ENCODE measurements at places on chromosomes 2 and 18. TPM values are rescaled to one million over a fixed set of nuclear protein-coding genes. Genes with fewer than 3 reads are reported as not detected.
A peak's percentile ranks its signal among the peaks of the same experiment; 100 is the strongest.

SLC16A14 gene
- total RNA-seq: 3.0 TPM

DNA sequence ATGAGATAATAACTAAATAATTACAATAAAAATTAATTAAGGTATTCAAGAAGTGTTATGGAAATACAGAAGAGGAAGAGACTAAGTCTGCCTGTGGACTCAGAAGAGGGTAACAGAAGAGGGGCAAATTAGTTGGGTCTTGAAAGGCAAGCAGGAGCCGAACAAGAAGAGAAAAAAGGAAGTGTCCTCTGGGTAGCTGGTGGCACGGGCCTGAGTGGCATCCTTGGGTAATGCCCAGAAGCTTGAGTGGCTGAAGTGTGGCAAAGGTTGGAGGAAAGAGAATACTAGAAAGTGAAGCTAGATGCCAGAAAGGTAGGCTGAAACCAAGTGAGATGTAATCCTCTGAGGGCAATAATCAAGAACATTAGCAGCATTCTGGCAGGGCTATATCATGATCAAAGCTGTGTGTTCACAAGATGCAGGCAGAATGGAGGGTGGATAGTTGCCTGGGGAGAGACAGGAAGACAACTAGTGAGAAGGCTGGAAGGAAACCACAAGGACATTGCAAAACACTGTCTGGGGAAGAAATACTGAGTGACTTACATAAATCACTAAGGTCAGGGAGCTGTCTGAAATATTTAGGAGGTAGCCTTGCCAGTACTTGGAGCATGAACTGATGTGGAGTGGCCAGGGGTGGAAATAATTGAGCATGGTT is 16.2 kb downstream of the DOCK10 start:
- H3K4me3 ChIP-seq: no peak overlapping the region
- H3K27me3 ChIP-seq: no peaks in the 10 kb centered on the region
- no peaks in the 10 kb centered on the region for H3K4me1 ChIP-seq

KATNAL2 gene
- total RNA-seq: 5.2 TPM

REEP1 gene
- 196 TPM for total RNA-seq

CXCR1 gene
- not detected for total RNA-seq

DNA sequence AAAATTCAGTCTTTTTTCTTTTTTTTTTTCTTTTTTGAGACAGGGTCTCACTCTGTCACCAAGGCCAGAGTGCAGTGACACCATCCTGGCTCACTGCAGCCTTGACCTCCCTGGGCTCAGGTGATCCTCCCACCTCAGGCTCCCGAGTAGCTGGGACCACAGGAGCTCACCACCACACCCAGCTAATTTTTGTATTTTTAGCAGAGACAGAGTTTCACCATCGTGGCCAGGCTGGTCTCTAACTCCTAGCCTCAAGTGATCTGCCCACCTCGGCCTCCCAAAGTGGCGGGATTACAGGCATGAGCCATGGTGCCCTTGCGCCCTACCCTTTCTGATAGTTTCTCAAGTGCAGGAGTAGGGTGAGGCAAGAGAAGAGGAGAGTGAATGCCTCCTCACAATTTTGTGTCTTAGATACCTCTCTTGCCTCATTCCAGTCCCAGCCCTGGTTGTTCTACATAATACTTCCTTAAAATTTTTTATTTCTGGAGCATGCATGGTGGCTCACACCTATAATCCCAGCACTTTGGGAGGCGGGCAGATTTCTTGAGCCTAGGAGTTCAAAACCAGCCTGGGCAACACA is 68.2 kb upstream of the CAB39 start:
- H3K27me3 ChIP-seq: no peaks in the 10 kb centered on the region
- no peaks in the 10 kb centered on the region for H3K36me3 ChIP-seq
- no peak for DNase-seq
- no peaks in the 10 kb centered on the region for H3K4me1 ChIP-seq
- H3K27ac ChIP-seq: peak overlapping the region; percentile 18

- no peaks in the 10 kb centered on the region for H3K4me1 ChIP-seq
- no peaks in the 10 kb centered on the region for H3K27me3 ChIP-seq
These were observed 139.8 kb upstream of the TANK start for GRCh38 chr2:161020437-161020836.

- H3K36me3 ChIP-seq: no peaks in the 10 kb centered on the region
- no peak for DNase-seq
- no peak overlapping the region for H3K4me3 ChIP-seq
- H3K4me1 ChIP-seq: no peaks in the 10 kb centered on the region
- H3K27ac ChIP-seq: no peak overlapping the region
These were observed 237.4 kb upstream of the REV1 start for GRCh38 chr2:99727199-99727598.

DNA sequence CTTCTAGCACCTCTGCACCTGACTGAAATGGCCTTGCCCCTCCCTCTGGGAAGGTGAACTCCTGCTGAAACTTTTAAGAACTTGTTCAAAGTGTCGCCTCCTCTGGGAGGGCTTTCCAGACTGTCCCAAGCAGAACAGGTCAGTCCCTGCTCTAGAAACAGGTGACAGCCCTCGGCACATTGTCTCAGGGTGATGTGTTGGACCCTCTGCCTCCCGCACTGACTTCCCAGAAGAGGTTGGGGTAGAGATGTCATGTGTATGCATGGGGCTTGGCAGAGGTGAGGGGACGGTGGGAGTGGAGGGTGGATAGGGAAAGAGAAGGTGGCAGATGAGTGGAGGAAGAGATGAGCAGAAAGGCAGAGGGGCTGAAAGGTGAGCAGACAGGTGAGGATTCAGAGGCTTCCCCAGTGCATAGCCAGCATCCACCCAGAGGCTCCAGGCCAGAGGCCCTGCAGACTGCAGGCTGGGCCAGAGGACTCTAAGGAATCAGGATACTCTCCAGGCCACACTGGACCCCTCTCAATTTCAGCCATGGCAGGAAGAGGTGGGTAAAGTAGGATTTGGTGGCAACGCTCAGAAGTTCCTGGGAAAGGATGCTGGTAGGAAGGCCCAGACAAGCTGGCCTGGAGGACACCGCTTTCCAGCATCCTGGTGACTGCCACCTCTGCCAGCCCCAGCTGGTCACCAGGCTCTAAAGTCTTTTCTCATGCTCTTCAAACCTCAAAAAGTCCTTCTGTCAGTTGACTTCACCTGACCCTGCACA is 24.8 kb upstream of the TNS1 start:
- H3K27me3 ChIP-seq: no peaks in the 10 kb centered on the region
- no peak overlapping the region for H3K27ac ChIP-seq

- DNase-seq: peak; percentile 25
- H3K4me3 ChIP-seq: no peak overlapping the region
- peak overlapping the region; percentile 61 for H3K27ac ChIP-seq
- H3K4me1 ChIP-seq: no peaks in the 10 kb centered on the region
- H3K27me3 ChIP-seq: peaks cover 5% of the 10 kb centered on the region
These were observed 71.4 kb downstream of the KCNF1 start for GRCh38 chr2:10982931-10983701.

SCN3A gene
- 1.9 TPM for total RNA-seq

IL1F10 gene
- total RNA-seq: not detected

DNA sequence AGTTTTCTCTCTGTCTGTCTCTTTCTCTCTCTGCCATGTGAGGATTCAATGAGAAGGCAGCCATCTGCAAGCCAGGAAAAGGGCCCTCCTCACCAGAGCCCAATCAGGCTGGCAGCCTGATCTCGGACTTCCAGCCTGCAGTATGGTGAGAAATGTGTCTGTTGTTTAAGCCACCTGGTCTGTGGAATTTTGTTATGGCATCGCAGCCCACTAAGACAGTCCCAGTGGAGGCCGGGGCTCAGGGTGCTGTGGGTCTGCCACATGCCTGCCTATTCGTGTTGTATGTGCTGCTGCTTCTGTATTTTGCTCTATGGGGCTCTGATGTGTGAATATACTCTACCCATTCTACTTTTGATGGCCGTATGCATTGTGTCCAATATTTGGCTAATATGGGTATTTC is 139.0 kb upstream of the HS6ST1 start:
- H3K27ac ChIP-seq: no peak overlapping the region
- no peak overlapping the region for H3K4me3 ChIP-seq
- H3K36me3 ChIP-seq: no peaks in the 10 kb centered on the region

GRCh38 chr2:85889627-85890281 is 964 bp upstream of the ST3GAL5 start:
- peak overlapping the region; percentile 85 for H3K27ac ChIP-seq
- H3K27me3 ChIP-seq: no peaks in the 10 kb centered on the region
- H3K36me3 ChIP-seq: no peaks in the 10 kb centered on the region
- DNase-seq: peak; percentile 19

CCT7 gene
- 171 TPM for total RNA-seq

PLEKHH2 gene
- total RNA-seq: 7.2 TPM

DNA sequence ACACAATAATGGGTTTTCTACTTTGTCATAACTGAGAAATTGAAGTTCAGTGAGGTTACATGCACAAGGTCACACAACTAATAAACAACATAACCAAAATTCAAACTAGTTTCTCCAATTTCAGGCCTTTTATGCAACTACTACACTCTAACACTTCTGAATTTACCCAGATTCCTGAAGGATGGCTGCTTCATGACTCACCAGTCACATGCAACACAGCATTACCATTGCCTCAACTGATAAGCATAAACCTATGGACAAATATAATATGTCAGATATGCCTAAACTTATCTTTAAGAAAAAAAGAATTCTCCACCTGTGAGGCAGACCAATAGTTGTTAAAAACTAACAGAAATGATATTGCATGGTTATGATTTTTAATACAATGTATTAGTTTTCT is 586.5 kb upstream of the SLC8A1 start:
- DNase-seq: no peak
- H3K27me3 ChIP-seq: no peaks in the 10 kb centered on the region
- H3K4me3 ChIP-seq: no peak overlapping the region
- H3K36me3 ChIP-seq: no peaks in the 10 kb centered on the region
- H3K4me1 ChIP-seq: no peaks in the 10 kb centered on the region
- H3K27ac ChIP-seq: no peak overlapping the region
